Ovary (tissue), 10 donors: ENCODE measurements at places on chromosomes 2 and 18. TPM values are rescaled to one million over a fixed set of nuclear protein-coding genes. Genes with fewer than 3 reads are reported as not detected.

The KRTCAP3 gene
- total RNA-seq: 34.5 TPM

- DNase-seq: no peak
Measured at GRCh38 chr2:233461481-233461891, 105.1 kb downstream of the USP40 start.

- DNase-seq: no peak
Measured at GRCh38 chr2:158359846-158360245, 96.7 kb downstream of the CCDC148 start.

DNA sequence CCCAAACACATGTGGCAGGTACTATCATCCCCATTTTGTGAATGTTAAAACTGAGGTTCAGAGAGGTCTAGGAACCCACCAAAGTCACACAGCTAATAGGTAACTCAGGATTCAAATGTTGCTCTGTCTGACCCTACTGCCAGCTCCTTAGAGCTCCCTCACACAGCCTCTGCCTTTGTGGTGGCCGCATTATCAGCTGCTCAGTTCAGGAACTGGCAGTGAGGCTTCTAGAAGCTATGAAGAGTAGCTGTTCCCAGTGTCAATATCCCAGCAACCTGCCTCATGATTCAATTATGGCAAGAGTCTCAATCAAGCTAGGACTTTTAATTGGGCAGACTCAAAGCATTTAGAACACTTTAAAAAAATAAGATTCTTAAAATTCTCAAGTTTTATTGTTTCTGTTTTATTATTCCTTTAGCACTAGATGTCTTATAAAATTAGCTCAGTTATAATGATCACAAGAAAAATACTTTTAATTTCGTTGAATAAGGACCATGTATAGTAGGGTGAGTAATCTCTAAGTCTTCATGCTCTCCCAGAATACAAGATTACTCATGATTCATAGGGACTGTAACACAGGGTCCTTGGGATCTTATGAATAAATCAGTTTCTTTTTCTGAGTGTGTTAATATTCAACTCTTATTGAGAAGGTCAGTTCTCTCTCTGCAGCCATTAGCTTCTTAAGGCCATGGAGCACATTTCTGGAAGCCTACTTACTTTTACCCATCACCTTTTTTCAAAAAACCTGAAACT is 342.7 kb downstream of the RND3 start:
- DNase-seq: no peak

DNA sequence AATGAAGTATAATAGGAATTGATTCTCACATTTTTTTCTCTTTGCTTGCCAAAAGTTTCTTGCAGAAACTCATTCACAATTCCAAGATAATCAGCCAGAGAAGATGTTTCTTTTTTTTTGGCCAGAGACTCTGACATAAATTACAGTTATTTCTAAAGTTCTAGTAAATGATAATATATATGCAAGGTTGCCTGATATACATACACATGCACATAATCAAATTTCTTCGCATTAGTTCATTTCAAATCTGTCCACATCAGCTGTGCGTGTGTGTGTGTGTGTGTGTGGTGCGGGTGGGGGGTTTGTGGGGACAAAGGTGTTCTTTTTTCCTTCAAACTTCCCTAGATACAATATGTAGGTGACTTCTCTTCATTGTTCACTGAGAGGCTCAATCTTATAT is 33.2 kb downstream of the OSGEPL1 start:
- DNase-seq: no peak

- DNase-seq: no peak
Measured at GRCh38 chr18:58635891-58636290, 7.0 kb upstream of the ALPK2 start.

DNA sequence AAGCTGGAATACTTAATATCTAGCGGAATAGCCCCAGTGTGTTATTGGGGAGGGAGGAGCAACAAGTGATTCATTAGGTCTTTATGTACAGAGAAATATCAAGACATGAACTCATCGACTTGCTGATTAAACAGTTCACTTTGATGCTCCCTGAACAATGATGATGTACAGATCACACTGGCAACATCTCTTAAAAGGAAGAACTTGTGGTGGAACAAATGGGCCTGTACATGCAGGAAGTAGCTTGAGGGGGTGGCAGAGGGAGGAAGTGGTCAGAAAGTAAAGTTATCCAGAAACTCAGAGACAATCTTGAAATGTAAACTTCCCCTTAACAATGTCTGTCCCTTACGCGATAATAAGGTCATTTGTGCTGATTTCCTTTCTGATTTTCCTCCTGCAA is 90.5 kb downstream of the NXPH2 start:
- DNase-seq: no peak

GRCh38 chr2:201139836-201140604 is 24.1 kb downstream of the CFLAR start:
- DNase-seq: no peak

The ICA1L gene
- 19.7 TPM for total RNA-seq

The PROKR1 gene
- not detected for total RNA-seq

DNA sequence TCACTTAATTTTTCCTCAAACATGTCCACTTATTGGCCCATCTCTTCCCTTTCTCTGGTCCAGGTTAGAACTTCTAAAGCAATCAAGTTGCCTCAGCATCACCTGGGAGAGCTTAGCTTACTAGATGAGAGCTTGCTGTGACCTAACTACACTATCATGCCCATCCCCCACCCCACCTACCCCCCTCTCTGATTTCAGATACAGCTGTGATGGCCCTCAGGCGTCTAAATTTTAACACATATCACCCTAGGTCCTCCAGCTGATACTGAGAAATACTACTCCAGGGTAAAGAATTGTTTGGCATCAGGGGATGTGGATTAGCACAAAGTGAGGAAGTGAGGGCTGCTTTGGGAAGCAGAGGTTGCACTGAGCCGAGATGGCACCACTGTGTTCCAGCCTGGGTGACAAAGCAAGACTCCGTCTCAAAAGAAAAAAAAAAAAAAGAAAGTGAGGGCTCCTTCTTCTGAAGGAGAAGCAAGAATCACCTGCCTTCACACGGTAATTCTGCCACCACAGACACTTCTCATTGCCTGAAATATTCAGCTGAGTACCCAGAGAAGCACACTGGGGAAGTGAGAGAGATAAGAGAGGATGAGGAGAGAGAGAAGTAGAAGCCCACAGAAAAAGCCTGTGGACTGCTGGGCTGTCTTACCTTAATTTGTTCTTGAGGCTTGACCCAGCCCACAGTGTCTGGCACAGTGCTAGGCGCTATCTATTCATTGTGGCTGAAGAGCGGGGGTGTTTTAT is 263.4 kb downstream of the ASXL3 start:
- DNase-seq: no peak

The HOXD12 gene
- total RNA-seq: not detected

- no peak for DNase-seq
Measured at GRCh38 chr2:186611526-186611925, 21.7 kb downstream of the ITGAV start.

DNA sequence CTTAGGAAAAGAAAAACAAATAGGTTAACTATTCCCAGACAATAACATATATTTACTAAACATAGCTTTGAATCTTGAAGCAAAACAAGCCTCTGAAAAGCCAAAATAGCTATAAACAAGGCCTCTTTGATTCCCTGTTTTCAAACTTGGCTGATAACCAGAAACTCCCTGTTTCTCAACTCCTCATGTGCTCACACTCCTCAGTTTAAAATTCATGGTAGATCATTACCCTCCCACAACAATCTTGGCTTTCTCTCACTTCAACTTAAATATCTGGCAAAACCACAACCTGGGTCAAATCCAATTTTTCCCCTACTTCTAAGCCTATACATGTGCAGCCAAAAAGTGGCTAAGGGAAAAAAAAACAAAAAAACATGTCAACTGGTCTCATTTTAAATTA is 15.6 kb downstream of the SUCLG1 start:
- DNase-seq: no peak

- DNase-seq: no peak
Measured at GRCh38 chr2:72104821-72105588, 42.7 kb downstream of the CYP26B1 start.

DNA sequence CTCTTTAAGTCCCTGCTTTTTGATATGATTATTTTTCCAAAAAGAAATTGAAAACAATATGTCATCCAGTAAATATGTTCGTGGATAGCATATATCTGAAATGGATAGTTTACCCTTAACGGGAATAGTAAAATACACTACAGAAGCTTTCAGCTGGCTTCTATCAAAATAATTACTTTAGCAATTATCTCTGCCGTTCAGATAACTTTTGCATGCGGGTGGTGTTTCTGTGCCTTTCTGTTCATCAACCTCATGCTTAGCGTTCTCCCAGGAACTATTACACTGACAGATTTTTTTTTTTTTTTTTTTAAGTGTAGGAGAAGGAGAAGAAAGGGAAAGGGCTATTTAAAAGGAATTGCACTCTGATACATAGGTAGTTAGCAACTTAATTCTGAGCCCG is 53.6 kb downstream of the TSHZ1 start:
- no peak for DNase-seq

DNA sequence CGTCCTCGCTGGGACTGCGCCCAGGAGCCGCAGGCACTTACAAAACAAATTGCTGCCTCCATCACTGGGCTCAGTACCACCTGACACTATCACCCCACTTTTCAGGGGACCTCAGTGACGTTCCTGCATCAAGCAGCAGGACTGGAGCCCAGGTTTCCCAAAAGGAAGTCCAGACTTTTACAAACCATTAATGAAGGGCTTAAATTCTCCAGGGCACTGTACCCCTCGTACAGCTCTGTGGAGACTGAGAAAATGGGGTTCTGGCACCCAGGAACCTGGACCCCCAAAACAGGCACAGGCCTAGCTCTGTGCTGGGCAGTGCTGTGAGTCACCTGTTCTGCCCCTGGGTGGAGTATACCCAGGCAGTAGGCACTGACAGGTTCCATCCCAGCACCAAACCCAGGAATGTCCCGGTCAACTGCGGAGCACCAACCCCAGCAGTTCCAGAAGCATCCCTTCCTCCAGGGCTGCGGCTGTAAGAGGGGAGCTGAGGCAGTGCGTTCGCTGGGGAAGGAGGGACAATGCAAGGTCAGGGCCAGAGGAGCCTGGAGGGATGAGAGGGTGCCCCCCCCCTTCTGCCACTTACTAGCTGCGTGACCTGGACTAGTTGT is 24.6 kb upstream of the NOTO start:
- DNase-seq: no peak

The RBBP8 gene
- total RNA-seq: 14.8 TPM

- no peak for DNase-seq
Measured at GRCh38 chr2:41329040-41329439, 718.8 kb upstream of the PKDCC start.

GRCh38 chr2:158795195-158795924 is at the start of gene DAPL1:
TSS of gene DAPL1 (plus strand) at chr2:158795317. CDS start at chr2:158795373, 56 bp downstream.
- DNase-seq: no peak

GRCh38 chr18:51229328-51229727 is 31.8 kb upstream of the MEX3C start:
- DNase-seq: no peak

DNA sequence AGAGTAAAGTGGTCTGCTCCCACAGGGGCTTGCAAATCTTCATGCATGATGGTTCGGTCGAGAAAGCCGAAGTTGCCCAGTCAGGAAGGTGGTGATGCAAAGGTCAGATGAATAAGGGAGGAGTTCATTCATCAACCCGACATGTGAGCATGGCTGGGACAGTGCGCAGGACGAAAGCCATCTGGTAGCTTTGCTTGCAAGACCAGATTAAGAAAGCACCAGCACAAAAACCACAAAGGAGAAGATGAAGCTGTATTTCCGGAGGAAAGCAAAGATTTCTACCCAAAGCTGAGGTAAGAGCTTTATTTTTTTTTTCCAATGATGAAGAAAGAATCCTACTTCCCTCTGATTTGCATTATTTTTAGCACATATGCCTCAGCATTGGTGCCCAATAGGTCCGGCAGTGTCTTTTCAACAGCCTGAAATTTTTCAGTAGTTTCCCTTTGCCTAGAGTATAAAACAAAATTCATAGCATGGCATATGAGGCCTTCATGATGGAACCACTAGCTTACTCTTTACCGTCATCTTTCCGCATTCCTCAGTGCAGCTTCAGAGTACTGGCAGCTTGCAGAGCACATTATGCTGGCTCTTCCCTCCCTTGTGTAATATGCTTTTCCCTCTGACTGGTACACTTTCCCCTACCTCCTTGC is 112.0 kb upstream of the THOC1 start:
- DNase-seq: no peak

DNA sequence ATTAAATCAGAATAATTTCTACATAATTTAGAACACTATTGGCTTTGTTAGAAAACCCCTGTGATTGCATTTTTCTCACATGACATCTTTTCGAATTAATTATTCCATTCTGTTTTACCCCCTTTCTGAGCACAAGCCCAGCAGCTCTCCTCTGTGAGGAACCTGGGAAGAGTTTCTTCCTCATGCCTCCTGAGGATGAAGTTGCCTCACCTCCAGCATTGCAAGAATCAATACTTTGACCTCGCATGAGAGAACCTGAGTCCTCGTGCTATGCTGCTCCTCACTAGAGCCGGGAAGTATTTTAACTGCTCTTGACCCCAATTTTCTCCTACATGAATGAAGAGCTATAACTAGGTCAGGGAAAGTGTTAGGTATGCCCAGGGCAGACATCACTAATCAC is 77.1 kb upstream of the RAPH1 start:
- no peak for DNase-seq

The SLC23A3 gene
- 1.3 TPM for total RNA-seq

DNA sequence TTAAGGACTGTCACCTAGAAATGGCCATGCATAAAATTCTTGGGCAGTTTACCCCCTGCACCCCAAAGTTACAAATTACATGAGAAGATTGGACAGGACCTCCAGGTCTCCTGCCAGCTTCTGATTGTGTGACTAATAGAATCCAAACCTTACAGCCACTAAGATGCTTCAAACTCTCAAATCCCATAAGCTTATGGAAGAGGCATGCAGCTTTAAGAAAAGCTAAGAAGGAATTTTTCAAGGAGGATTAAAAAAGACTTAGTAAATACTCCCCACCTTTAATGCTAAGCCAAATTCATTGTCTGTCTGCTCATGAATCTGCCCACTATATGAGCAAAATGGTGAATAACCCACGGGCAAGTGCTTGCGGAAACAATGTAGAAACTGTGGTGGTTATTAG is 86.3 kb downstream of the MAIP1 start:
- DNase-seq: no peak

DNA sequence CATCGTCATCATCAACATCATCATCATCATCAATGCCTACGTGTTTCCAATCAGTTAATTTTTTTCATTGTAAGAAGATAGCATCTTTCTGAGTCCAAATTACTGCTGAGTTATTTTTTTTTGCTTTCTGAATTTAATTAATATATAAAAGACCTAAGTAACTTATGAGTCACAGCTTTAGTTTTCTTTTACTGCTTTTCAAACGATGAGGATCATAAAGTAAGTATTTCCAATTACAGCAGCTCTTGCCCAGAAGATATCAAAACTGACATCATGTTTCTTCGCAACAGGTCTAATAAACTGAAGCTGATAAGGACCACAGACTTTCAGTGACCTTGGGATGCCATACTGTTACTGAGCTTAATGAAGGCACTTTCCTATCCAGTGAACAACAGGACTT is 442.2 kb downstream of the DSEL start:
- DNase-seq: no peak

The LYPD1 gene
- total RNA-seq: not detected

GRCh38 chr2:105571445-105571987 is 172.7 kb upstream of the FHL2 start:
- no peak for DNase-seq
